ENCODE measurements at places on chromosomes 6 and 20.

DNA sequence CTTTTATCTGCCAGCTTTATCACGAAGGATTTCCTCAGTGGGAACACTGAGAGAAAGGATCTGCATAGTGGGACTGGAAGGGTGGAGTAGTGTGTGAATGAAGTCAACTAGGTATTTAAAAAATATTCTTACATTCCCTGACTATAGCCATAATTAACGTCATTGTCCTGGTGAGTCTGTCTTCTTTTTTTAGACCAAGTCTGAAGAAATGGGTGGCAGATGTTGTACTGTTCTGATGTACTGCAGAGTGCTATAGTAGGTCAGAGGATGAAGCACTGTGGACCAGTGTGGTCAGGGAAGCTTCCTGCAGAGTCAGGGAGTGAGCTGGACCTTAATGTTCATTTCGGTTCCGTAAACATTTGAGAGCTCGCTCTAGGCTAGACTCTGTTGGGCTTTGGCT is 11.9 kb downstream of the TULP4 start:
- DNase-seq = no peak

- peak; percentile 46 for DNase-seq
Observed at GRCh38 chr6:34237722-34238584, 1.3 kb downstream of the HMGA1 start.

GRCh38 chr6:139027620-139028182 is 844 bp upstream of the ABRACL start:
- DNase-seq = peak; percentile 17

DNA sequence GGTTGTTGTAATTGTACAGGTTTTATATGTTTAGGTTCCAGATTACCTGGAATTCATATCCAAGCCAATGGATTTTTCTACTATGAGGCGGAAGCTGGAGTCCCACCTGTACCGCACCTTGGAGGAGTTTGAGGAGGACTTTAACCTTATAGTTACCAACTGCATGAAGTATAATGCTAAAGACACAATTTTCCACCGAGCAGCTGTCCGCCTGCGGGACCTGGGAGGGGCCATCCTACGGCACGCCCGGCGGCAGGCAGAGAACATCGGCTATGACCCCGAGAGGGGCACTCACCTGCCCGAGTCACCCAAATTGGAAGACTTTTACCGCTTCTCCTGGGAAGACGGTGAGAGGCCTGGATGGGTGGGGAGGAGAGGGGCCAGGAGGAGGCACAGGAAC is 13.6 kb downstream of the BRPF3 start:
- DNase-seq = no peak

DNA sequence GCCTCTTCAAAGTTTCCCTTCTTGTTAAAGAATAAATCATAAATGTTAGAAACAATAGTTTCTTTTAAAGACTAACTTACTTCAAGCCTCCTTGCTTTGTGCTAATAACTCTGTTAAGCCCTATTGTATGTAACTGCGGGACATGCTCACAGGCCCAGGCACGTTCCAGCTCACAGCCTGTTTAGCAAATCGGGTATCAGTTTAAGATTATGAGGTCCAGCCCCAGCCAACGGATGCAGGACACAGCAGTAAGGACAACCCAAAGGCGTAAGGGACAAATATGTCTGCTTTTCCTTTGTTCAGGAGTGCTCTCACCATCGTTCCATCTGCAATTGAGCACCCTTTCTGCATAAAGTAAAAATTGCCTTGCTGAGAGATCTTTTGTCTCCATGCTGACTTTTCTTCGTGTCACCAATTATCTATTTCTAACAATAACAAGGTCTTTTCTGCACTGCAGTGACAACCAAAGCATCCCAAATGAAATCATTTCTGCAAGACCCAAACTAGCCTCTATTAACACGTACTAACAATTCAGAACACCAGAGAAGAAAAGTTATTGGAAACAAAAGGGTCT is 1.4 kb downstream of the C6orf52 start:
- DNase-seq = no peak

- no peak for DNase-seq
Observed at GRCh38 chr6:107622269-107622668, 132.4 kb downstream of the SOBP start.

DNA sequence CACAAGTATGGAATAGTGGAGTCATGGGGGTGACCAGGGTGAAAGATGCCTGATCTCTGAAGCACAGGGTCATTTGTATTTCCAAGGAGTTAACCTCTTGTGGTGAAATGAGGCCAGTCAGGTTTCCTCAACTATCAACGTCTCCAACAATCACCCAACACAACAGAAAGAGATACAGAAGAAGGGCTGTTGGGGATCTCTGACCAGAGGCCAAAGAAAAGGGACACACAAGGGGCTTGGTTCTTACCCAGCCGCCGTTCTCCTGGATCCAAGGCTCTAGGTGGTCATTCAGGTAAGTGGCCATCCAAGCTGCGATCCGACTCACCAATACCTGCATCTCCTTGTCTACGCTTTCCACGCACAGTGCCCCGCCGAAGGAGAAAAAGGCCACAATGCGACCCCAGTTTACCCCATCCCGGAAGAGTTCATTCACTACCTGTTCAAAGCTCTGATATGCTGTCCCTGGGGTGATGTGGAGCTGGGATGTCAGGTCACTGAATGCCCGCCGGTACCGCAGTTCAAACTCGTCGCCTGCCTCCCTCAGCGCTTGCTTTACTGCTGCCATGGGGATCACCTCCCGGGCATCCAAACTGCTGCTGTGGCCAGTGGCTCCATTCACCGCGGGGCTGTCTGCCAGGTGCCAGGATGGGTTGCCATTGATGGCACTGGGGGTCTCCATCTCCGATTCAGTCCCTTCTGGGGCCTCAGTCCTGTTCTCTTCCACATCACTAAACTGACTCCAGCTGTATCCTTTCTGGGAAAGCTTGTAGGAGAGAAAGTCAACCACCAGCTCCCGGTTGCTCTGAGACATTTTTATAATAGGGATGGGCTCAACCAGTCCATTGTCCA is 1.0 kb downstream of the BCL2L1 start:
- DNase-seq = no peak

DNA sequence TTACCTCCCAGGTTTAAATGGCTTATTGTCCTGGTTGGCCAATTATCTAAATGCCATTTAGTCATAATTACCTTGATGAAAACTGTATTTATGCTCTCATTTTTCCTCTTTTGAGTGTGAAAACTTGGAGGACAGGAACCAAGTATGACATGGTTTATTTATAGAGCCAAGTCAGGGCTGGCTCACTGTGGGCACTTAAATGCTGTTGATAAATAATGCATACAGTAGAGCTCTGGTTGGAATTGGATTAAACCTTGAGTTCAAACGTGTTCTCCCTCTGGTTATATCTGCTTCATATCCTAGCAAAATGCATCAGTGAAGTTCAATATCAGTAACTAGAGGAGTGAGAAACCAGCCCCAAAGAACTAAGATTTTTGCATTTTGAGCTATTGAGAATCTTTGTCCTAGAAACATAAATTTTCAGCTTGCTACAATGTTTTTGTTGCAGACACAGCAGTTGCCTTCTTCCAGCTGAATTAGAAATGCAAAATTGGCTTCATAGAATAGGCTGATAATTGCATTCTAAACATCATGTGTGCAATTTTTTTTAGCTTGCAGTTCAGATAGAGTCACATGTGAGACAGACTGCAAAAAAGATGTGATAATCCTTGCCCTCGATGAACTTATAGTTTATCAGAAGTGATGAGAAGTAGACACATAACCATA is 255.8 kb downstream of the BTBD3 start:
- no peak for DNase-seq

GRCh38 chr20:20342066-20342465 is 25.8 kb upstream of the INSM1 start:
- DNase-seq = no peak

GRCh38 chr6:39786649-39787048 is 5.5 kb upstream of the DAAM2 start:
- DNase-seq = no peak
